CD8-positive, alpha-beta memory T cell (primary cell): ENCODE measurements at places on chromosomes 11 and 22. TPM values are rescaled to one million over a fixed set of nuclear protein-coding genes. Genes with fewer than 3 reads are reported as not detected.

DNA sequence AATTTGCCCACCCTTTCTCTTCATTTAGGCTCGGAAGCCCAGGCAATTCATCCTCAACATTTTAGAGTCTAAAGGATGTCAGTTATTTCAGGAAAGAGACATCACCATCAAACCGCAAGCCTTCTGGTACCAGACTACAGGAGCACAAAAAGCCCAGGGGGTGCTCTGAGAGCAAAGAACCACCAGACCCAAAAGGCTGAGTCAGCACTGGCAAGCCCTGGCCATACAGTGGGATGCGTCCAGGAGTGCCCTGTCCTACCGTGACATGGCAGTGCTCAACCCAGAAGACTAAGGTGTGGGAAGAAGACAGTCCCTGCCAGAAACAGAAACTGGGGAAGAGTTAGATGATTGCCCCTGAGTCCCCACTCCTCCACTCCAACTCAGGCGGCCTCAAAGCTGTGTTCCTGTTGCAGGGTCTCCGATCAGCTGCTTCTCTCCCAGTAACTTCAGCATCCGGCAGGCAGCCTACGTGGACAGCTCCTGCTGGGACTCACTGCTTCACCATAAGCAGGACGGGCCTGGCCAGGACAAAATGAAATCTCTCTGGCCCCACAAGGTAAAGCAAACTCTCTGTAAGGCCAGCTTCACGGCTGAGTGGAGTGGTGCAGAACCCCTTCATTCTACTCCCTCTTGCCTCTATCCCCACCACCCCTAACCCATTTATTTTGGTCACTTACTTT is 1.5 kb downstream of the PANX3 start:
- DNase-seq, result no peak

- DNase-seq, result no peak
These were observed 64.0 kb downstream of the CCDC83 start for GRCh38 chr11:85918910-85919794.

DNA sequence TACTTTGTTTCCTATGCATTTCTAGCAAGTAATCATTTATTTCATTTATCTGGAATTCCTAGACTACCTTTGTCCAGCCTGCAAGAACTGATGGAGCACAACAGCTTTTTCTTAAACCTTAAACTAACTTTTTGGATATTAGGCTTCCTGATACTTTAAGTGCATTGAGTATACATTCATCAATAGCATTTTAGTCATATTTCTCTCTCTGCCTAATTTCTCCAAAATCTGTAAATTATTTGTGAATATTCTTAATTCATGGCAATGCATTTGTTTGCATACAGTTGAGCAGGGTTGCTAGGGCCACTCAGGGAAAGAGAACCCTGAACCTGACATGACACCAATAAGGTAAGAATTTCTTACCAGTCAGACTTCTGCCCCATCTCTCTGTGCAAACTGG is 29.1 kb upstream of the APLNR start:
- no peak for DNase-seq

DNA sequence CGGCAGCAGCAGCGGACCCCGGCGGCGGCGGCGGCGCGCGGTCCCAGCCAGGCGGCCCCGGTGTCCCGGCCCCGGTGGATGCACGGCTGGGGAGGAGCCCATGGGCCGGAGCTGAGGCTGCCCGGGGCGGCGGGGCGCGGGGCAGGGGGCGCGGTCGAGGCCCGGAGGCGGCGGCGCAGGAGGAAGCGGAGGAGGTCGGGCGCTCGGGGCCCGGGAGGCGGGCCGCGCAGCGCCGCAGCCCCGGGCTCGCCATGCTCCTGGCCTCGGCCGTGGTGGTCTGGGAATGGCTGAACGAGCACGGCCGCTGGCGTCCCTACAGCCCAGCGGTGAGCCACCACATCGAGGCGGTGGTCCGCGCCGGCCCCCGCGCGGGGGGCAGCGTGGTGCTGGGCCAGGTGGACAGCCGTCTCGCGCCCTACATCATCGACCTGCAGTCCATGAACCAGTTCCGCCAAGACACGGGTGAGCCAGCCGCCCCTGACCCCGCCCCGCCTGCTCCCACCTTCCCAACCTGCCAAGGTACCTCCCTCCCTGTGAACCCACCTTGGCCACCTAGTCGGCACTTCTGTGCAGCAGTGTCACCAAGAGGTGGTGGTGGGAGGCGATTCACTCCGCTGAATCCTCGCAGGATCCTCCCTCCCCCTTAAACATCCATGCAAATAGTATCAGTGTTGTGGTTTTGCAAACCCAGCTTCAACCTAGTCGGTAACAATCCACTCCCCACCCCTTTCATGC is 580 bp downstream of the DTX4 start:
- peak; percentile 11 for DNase-seq

GRCh38 chr11:8327761-8328192 is 64.1 kb upstream of the LMO1 start:
- DNase-seq, result no peak

CPT1A gene
- total RNA-seq, result 27.4 TPM

- DNase-seq, result no peak
These were observed 38.5 kb downstream of the MICAL2 start for GRCh38 chr11:12148882-12149281.

- DNase-seq, result no peak
These were observed 24.3 kb downstream of the SLC25A18 start for GRCh38 chr22:17587629-17588028.
